Stimulated activated CD4-positive, alpha-beta T cell treated with anti-CD3 and anti-CD28 coated beads, Interleukin-1b, Interleukin-23, amount 100 ng/mL, for 1 hour (primary cell): ENCODE measurements at places on chromosomes 4 and X.

- no peak for DNase-seq
Observed at GRCh38 chr4:164614999-164615398, 138.9 kb upstream of the SMIM31 start.

DNA sequence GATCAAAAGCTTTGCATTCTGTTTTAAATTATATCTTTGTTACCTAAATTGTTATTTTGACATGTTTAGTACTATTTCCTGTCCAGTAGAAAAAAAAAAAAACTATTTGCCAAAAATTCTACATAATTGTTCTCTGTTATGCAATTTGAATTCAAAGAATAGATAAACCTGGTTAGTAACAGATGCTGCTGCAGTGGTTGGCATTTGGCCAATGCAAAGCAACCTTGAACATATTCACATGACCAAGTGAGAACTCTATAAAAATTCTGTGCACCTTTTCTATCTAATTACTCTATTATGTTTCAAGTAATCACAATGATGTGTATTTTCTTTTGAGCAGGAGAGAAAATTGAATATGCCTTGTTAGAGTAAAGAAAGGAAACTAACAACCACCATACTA lies 1473.4 kb downstream of the RPA4 start:
- DNase-seq, result no peak

DNA sequence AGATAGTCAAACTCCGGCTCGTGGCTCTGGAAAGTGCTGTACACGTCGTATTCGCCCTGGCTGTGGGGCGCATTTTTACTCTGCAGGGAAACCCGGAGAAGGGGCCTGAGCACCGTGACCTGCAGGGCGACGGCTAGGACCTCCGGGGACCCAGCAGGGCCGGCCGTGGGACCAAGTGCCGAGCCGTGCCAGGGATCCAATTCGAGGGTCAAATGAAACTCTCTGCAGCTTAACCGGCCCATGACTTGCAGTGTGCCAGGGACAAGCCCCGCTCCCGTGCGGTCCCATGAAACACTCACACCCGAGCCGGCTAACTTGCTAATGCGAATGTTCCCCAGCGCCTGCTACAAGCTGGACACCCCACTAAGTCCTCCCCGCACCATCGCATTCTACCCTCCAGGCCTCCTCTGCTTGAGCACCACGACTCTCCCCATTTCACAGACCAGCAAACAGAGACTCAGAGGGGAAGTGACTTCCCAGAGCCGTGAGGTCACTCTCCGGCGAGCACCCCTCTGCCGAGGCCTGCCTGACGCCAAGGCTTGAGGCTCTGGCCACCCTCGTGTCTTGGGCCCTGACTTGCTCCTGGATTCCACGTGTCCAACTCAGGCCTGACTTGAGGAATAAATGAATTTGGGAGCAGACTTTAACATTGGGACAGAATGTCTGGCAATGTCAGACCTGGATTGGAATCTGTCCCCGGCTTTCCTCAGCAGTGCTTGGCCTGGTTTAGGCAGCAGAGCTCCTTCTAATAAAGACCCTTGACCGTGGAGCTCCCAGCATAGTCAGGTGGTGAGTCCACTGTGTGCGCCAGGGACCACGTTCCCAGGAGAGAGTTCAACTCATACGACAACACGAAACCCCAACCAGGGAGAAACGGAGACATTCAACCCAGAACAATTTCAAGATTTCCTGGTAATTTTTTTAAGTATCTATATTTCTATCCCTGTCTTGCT lies 93.6 kb downstream of the PPP2R2C start:
- no peak for DNase-seq

- no peak for DNase-seq
Observed at GRCh38 chrX:68432648-68433047, 647 bp downstream of the OPHN1 start.
